ENCODE measurements at places on chromosomes 12 and 14. TPM values are rescaled to one million over a fixed set of nuclear protein-coding genes. Genes with fewer than 3 reads are reported as not detected.

Gene SPATS2
- polyA plus RNA-seq, result 11.0 TPM

Gene RNF212B
- not detected for polyA plus RNA-seq

Gene ULK1
- polyA plus RNA-seq, result 17.5 TPM

Gene POTEG
- 0.04 TPM for polyA plus RNA-seq

Gene KIF26A
- 4.2 TPM for polyA plus RNA-seq

Gene DIO3
- 0.23 TPM for polyA plus RNA-seq

Gene NPFF
- polyA plus RNA-seq, result not detected

Gene ETFBKMT
- 2.3 TPM for polyA plus RNA-seq

Gene USP44
- 0.36 TPM for polyA plus RNA-seq

Gene AICDA
- 0.80 TPM for polyA plus RNA-seq

Gene RNASE3
- polyA plus RNA-seq, result not detected

Gene TPPP2
- polyA plus RNA-seq, result not detected

Gene CLEC1B
- not detected for polyA plus RNA-seq

Gene PIK3C2G
- 0.07 TPM for polyA plus RNA-seq

Gene RD3L
- not detected for polyA plus RNA-seq

Gene CLMN
- polyA plus RNA-seq, result 20.2 TPM

Gene CMKLR1
- polyA plus RNA-seq, result 8.8 TPM

Gene RPGRIP1
- polyA plus RNA-seq, result 0.25 TPM

Gene P2RX2
- not detected for polyA plus RNA-seq

Gene BHLHE41
- polyA plus RNA-seq, result 4.8 TPM

Gene ACSS3
- polyA plus RNA-seq, result 1.9 TPM

Gene KCNC2
- 0.07 TPM for polyA plus RNA-seq

Gene ATXN7L3B
- 13.2 TPM for polyA plus RNA-seq

Gene DPPA3
- not detected for polyA plus RNA-seq

Gene TSPAN11
- polyA plus RNA-seq, result 0.23 TPM

Gene PAWR
- polyA plus RNA-seq, result 7.8 TPM

Gene TSPAN19
- not detected for polyA plus RNA-seq

Gene CAPZA3
- not detected for polyA plus RNA-seq

Gene ETNK1
- polyA plus RNA-seq, result 18.6 TPM

Gene COX6A1
- polyA plus RNA-seq, result 628 TPM

Gene MAP1LC3B2
- polyA plus RNA-seq, result 4.8 TPM

Gene ERGIC2
- polyA plus RNA-seq, result 30.1 TPM

Gene ASB2
- polyA plus RNA-seq, result 1.2 TPM

Gene DAO
- polyA plus RNA-seq, result 9.0 TPM

Gene REP15
- 33.4 TPM for polyA plus RNA-seq

Gene LBHD2
- 0.17 TPM for polyA plus RNA-seq

Gene RAD9B
- polyA plus RNA-seq, result not detected

Gene MMP19
- polyA plus RNA-seq, result 1.2 TPM

Gene POTEM
- not detected for polyA plus RNA-seq

Gene NOXRED1
- polyA plus RNA-seq, result 0.19 TPM

Gene GPR137C
- polyA plus RNA-seq, result not detected

Gene SIX6
- polyA plus RNA-seq, result not detected

Gene GPR162
- 7.6 TPM for polyA plus RNA-seq

Gene EFS
- 2.9 TPM for polyA plus RNA-seq

Gene ITGB7
- polyA plus RNA-seq, result 13.5 TPM

Gene PSMA3
- 161 TPM for polyA plus RNA-seq

Gene ABCB9
- 3.5 TPM for polyA plus RNA-seq

Gene ASIC1
- polyA plus RNA-seq, result 1.6 TPM

Gene RNF41
- polyA plus RNA-seq, result 25.2 TPM

Gene ANG
- 28.3 TPM for polyA plus RNA-seq

Gene FMNL3
- 1.8 TPM for polyA plus RNA-seq

Gene ZNF385A
- 19.2 TPM for polyA plus RNA-seq

Gene FAM90A1
- not detected for polyA plus RNA-seq

Gene CCDC198
- not detected for polyA plus RNA-seq

Measured in sigmoid colon (tissue), 7 donors.